ENCODE measurements at places on chromosomes 1 and 21.
A peak's percentile ranks its signal among the peaks of the same experiment; 100 is the strongest.

DNA sequence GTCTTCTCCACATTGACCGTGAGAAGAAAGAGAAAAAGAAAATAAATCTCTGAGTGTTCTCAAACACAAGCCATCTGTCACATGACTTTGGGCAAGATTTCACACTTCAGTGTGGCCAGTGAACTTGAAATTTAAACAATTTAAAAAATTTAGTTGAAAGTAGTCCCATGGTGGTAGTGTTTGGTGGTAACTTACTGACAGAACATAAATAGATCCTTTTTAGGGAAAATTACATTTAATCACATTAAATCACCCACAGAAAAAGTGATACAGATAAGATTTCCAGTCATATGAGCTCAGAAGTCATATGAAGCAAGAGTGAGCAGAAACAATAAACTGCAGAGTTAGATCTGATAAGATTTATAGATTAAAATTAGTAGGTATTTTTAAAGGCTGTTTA, 31.9 kb upstream of the SGIP1 start:
- no peak for DNase-seq

GRCh38 chr1:92838519-92838918, 6.7 kb downstream of the RPL5 start:
- DNase-seq, result no peak

DNA sequence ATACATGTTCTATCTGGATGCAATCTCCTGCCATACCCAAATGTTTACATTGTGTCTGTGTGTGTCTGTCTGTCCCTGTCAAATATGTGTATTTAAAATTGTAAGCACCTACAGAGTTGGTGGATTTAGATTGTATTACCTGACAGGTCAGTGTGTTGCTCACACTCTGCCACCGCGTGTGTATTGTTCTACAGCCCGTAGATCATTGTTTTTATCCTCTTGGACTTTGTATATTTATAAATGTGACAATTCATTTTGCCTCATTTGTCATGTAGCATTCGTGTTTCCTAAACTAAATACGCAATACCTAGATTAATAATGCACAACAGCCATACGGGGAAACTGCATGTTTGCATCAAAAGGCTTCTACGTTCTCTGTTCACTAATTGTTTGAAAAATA, 634 bp downstream of the ALG14 start:
- DNase-seq, result no peak

GRCh38 chr1:246726255-246726679, 2.1 kb downstream of the SCCPDH start:
- no peak for DNase-seq

- no peak for DNase-seq
Observed at GRCh38 chr1:6091823-6092109, 46.1 kb downstream of the KCNAB2 start.

GRCh38 chr1:4062560-4062959, 162.5 kb upstream of the C1orf174 start:
- no peak for DNase-seq

DNA sequence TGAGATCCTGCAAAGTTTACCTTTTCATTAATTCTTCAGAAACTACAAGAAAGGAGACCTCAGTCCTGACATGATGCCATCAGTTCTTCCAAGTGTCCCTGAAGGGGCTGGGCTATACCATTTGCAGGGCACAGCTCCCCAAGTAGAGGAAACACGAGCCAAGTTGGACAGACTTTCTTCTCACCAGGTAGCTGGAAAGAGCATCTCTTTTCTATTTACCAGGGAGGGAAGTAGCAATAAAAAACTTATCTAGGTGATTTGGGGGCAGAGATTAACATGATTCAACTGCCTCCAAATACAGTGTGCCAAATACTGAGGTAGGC, 103.9 kb upstream of the KCND3 start:
- DNase-seq, result no peak

DNA sequence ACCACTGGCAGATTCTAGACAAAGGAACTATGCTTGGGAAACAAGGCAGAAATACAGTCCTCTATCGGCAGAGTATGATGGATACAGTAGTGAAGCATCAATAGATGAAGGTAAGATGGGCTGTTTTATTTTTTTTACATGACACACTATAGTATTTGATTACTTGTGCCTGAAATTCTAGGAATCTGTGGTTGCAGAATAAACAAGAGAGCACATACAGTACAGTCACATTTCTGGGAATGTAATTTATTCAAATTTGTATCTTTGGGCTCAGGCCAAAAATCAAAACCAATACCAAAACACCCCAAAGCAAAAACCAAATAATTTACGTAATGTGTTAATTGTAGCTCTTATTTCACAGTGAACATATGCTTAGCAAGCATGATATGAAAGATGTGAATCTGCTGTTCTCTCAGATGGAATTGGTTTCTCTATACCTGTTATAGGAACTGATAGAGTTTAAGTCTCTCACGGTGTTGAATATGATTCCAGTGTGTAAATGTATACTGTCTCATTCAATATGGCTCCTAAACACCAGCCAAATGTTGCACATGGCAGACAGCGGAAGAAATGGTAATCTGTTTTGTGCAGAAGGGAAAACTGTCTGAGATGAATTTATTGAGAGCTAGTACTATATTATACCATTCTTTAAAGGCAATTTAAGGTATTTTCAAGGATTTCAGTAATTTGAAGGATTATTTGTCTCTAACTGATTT, 83.3 kb downstream of the SYT14 start:
- no peak for DNase-seq

DNA sequence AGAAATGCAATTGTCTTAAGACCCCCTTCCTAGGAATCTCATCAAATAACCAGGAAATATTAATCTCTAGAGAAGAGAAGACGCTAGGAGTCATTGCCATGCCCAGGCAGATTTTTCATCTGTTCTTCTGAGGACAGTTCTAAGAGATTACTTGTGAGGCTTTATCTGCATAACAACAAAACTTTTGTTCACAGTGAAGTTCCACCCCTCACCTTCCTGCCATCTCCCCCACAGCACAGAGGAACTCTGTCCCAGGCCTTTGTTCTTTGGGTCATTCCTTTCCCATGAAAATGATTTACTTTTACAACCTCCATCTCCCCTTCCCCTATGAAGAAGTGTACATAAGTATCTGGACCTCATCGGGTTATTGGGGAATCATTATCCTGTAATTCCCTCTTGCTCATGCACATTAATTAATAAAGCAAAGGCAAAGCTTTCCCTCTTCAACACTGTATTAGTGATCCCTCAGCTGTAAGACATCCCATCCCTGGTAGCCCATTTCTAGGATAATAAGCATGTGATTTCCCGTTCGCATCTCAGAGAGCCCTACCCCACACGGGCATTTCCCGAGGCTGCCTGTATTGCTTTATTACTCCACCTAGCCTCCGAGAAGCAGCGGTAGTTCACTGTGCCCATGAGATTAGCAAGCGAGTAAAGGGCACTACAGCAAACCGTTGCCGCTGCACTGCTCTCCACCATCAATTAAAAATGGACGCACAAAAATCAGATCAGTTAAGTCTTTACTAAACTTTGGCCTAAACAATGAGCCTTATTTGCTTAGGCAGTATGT, 384.4 kb upstream of the CAMK1G start:
- no peak for DNase-seq

- no peak for DNase-seq
Observed at GRCh38 chr1:28058168-28058567, 30.2 kb downstream of the EYA3 start.

- peak; percentile 70 for DNase-seq
Observed at GRCh38 chr1:18256282-18257235, 149.0 kb downstream of the IGSF21 start.

GRCh38 chr1:102174259-102174863, 177.6 kb upstream of the OLFM3 start:
- DNase-seq, result no peak

- DNase-seq, result no peak
Observed at GRCh38 chr1:82849460-82849859, 1048.7 kb downstream of the ADGRL2 start.

DNA sequence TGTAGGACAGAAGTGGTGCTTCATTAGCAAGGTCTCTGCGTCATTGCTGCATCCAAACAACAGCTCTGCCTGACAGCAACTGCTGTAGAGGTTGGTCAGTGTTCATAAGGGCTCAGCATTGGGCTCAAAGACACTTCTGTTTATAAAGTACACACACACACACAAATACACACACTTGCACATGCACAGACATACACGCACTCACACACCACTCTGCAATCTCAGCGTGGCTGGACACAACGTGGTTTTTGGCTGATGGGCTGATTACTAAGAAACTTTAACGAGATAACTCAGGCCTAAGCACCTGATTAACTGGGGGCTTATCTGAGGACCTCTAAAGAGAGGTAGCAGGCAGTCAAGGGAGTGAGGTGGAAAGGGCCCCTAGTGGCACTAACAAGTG, 20.4 kb downstream of the CAMK1G start:
- DNase-seq, result no peak

GRCh38 chr1:62530516-62531154, 66.7 kb upstream of the ANGPTL3 start:
- peak; percentile 55 for DNase-seq

GRCh38 chr1:18578271-18578670, 52.4 kb upstream of the PAX7 start:
- DNase-seq, result no peak

DNA sequence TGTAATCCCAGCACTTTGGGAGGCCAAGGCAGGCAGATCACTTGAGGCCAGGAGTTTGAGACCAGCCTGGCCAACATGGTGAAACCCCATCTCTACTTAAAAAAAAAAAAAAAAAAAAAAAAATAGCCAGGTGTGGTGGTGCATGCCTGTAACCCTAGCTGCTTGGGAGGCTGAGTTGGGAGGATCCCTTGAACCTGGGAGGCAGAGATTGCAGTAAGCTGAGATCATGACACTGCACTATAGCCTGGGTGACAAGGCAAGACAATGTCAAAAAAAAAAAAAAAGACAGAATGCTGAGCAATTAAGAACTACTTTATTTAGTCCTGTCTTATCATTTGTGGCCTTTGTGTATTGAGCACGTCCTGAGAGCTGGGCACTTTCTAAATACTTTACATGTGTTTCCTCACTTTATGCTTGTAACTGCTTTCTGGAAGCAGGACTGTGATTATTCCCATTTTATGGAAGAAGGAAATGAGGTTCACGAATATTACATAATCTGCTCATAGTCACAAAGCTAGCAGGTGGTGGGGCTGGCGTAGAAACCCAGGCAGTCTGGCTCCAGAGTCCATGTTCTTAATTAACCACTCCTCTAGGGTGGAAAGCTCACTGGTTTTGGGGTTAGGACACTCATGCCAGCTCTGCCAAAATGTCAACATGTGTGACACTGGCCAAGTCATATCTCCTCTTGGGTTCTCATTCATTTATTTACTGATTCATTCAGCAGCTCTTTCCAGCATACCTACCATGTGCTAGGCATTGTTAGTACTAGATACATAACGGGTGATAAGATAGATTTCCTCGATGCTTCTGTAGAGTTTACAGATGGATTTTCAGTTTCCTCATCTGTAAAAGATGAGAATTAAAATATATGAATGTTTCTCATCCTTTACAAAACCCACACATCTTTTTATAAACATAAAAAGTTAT, 57.7 kb downstream of the DDR2 start:
- DNase-seq, result no peak

GRCh38 chr1:237799762-237800474, 90.8 kb downstream of the ZP4 start:
- DNase-seq, result peak; percentile 52

GRCh38 chr1:25608488-25609178, 8.0 kb upstream of the MAN1C1 start:
- DNase-seq, result no peak

- no peak for DNase-seq
Observed at GRCh38 chr1:24257373-24257772, 61.8 kb upstream of the GRHL3 start.

GRCh38 chr1:201400212-201400851, 1.2 kb upstream of the LAD1 start:
- no peak for DNase-seq

GRCh38 chr21:15250384-15250783, 185.6 kb upstream of the NRIP1 start:
- DNase-seq, result no peak

- DNase-seq, result no peak
Observed at GRCh38 chr1:92877081-92877711, 45.4 kb downstream of the RPL5 start.

DNA sequence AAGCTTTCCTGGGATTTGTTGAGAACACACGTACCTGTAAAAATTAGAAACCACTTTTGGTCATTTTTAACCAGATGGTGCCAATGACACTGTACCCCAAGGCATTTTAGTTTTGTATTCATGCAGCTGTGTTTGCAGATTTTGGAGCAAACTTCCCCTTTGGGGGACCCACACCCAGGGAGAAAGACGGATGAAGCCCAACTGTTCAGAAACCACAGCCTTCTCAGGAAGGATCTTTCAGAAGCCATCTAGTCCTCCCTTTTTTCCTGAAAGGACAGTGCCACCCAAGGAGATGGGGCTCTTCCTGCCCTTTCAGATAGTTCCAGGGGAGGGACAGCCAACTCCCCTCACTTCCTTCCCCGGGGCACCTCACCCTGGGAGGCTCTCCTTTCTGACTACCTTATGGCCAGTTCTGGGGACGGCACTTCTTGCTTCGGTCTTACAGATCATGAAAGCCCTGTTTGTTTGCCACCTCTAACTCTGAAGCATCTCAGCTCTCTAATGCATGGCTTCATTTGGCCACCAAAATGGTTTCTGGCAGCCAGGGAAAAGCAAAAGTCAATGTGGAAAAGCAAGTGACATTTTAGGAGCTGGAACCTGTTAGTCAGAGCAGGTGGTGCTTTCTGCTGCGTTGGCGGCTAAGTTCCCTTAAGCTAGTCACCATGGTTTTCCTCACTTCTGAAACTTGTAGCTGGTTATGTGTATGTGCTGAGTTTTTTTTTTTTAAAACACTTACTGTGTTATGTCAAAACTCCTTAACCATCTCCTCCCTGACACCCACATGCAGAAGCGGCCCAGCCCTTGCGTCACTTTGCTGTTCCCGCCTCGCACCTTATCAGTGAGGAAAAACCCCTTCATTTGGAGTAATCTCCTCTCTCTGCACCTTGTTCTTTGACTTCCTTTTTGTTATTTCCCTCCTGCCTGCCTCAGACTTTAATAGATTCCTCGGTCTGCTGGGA, 10.1 kb downstream of the TMCC2 start:
- DNase-seq, result no peak

DNA sequence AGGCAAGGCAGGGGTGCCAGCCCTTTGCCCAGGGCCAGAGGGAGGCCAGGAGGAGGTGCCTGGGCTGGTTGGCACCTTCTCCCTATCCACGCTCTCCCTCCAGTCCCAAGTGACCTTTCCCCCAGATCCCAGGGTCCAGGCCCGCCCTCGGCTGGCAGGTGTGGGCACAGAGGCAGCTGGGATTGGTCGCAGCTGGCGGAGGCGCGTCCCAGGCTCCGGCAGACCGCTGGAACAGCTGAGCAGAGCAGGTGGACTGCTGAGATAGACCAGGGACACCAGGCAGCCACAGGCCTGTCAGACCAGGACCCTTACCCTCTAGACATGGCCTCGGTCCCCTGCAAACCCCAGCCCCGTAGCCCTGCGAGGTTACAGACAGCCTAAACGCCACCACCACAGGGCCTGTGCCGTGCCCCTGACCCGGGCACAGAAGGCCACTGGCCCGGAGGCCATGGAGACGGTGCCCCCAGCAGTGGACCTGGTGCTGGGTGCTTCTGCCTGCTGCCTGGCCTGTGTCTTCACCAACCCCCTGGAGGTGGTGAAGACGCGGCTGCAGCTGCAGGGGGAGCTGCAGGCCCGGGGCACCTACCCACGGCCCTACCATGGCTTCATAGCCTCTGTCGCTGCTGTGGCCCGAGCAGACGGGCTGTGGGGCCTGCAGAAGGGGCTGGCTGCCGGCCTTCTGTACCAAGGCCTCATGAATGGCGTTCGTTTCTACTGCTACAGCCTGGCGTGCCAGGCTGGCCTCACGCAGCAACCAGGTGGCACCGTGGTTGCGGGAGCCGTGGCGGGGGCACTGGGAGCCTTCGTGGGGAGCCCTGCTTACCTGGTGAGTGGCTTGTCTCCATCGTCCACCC, at the start of gene SLC25A34:
Gene SLC25A34 (plus strand): TSS at position 221 of the 854 bp plus-strand sequence. CDS start 228 bp downstream, at position 449.
- DNase-seq, result no peak

Data from iPS DF 6.9 (cell line).